Activated naive CD8-positive, alpha-beta T cell treated with anti-CD3 and anti-CD28 coated beads, Interleukin-2, amount 50 U/mL, for 16 hours (primary cell): ENCODE measurements at places on chromosomes 2 and 18.

DNA sequence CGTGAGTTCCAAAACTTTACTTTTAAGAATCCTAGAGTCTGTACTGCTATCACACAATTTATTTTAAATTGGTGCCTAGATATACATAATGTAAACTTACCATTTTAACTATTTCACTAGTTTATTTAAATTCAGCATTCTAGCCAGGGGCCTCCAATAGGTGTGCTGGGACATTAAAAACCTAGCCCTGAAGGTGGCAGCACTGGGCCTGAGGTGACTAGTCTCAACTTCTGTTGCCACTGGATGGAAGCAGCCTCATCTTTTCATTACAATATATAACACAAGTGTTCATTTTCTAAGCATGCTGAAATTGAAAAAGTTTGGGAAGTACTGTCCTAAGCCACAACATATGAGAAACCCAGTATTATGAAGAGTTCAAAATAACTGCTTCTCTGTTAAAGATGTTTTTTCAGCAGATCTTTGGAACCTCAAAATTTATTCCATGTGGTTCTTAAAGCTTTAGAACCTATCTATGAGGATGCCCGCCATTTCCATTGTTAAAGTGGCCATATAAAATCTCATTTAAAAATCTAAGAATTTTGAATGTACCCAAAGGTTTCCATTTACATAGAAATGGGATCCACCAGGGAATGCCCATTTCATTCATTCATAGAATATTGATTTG, 2.9 kb upstream of the RBBP8 start:
- DNase-seq, result peak; percentile 59

- DNase-seq, result no peak
Observed at GRCh38 chr2:191230174-191230573, 15.0 kb upstream of the MYO1B start.

GRCh38 chr2:26243470-26244308, 743 bp downstream of the HADHA start:
- no peak for DNase-seq

DNA sequence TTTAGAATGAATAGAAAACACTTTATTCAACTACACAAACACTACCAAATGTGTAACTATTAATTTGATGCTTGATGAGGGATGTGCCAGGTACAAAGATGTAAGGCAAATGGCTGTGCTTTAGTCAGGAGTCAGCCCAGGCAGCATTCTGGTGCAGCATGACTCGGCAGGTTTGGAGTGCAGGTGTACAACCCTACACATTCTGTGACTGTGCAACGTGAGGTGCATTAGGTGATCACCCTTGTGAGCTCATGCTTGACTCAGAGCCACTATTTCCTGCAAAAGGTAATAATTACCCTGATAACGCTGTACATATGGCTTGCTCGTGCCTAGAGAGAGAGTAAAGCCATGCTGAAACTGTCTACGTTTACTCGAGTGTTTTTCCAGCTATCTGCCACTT, 288.7 kb upstream of the DSEL start:
- no peak for DNase-seq

DNA sequence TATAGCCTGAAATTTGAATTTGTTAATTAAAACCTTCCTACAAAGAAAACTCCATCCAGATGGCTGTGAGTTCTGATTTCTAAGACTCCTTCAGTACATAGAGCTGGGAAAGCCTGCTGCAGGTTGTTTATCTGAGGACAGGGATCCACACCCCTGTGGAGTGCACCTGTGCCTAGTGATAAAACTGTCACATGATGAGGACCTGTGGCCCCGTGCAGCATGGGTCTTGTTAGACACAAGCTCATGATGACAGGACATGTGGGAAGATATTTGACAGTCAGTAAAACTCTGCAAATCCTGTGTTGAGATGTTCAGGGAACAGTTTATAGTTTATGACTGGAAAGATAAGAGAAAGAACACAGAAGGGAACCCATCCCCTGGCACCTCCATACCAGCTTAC, 133.2 kb upstream of the TMEM18 start:
- DNase-seq, result no peak

GRCh38 chr2:42799881-42800280, 7.5 kb upstream of the HAAO start:
- no peak for DNase-seq
